ENCODE measurements at places on chromosomes 4 and X.

DNA sequence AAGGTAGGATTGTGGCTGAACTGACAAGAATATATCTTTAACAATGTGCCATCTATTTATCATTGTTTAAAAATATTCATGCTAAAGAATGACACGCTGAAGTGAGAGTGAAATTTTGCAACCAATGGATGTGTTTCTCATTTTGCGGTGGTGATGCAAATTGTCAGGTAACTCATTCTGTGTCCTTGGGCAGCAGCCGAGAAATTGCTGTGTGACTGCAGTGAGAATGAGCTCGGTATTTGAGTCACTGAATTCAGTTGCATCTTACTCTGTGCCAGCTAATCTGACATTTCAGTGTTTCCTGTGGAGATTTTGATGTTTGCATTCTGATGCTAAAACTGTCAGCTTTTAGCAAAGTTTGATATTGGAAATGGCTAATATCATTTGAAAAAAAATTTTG, 28.1 kb downstream of the MCUB start:
- peak; percentile 90 for ATAC-seq

- no peak for ATAC-seq
Observed at GRCh38 chrX:149365061-149365460, 140.0 kb downstream of the IDS start.

DNA sequence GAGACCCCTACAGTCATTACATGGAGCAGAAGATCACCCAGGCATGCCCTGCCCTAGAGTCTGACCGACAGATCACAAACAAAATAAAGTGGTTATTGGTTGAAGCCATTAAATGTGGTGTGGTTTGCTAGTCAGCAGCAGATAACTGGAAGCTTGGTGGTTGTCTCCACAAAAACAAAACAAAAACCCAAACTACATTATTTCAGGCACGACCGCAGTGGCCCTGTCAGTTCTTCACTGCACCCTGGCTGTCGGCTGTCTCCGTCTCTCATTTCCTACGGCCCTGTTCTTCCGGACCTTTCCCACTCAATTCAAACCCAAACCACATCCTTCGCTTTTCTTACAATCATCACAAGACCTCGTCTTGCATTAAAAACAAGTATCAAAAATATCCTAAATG, 521.3 kb upstream of the ZFP42 start:
- no peak for ATAC-seq

GRCh38 chr4:95204873-95205272, 343.9 kb downstream of the UNC5C start:
- ATAC-seq: no peak

- no peak for ATAC-seq
Observed at GRCh38 chr4:187464573-187464972, 531.0 kb upstream of the ZFP42 start.

- no peak for ATAC-seq
Observed at GRCh38 chr4:5931526-5931925, 38.6 kb upstream of the CRMP1 start.

GRCh38 chr4:41318839-41319530, 62.3 kb downstream of the UCHL1 start:
- no peak for ATAC-seq

GRCh38 chr4:6097581-6097980, 79.3 kb upstream of the C4orf50 start:
- no peak for ATAC-seq

GRCh38 chr4:152836936-152837335, 57.2 kb downstream of the ARFIP1 start:
- no peak for ATAC-seq

DNA sequence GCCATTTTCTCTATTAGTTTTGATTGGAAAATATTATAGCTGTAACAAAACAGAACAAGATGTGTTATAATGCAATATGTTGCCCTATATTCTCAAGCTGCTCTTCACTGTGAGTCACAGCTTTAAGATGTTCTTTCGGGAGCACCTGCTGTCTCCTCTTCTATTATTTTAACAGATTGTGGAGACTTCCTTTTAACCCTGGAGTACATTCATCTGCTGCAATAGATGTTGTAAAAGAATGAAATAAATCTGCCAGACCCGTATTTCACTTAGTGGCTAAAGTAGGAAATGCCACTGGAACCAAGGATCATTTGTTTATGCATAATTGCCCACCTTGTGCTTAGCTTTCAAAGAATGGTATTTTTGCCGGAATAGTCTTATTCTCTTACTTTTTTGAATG, 11.1 kb downstream of the LSM6 start:
- no peak for ATAC-seq
